ENCODE measurements at places on chromosomes 6 and 20.

DNA sequence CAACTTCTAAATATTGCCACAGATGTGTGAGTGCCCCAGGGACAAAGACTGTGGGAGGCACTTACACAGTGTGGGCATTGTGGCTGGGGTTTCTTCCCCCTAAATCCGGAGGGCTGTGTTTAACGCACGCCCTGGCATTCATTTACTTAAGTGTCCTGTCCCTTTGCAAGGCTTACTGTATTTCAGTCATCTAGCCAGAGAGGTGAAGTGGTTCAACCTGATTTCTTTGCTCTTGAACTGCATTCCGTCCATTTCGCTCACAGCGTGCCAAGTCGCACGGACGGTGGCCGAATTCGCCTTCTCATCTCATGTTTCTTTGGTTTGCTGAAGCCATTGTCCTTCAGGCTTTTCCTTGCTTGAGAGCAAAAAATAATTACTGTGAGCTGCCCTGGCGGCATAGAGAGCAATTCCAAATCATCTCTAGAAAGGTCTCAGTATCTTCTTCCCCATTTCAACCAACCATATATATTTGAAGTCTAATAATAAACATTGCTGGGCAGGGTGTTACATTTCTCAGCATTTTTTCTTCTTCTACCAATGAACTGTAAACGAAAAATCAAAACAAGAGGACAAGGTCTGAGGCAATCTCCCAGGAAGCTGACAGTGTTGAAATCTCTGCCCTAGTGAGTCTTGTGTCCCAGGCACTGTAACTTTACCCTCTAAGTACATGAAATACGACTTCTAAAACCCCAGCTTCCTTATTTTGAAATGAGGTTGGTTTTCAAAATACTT lies 16.9 kb downstream of the SYTL3 start:
- DNase-seq = no peak

- no peak for DNase-seq
Measured at GRCh38 chr20:3551681-3552434, 81.0 kb downstream of the ATRN start.

DNA sequence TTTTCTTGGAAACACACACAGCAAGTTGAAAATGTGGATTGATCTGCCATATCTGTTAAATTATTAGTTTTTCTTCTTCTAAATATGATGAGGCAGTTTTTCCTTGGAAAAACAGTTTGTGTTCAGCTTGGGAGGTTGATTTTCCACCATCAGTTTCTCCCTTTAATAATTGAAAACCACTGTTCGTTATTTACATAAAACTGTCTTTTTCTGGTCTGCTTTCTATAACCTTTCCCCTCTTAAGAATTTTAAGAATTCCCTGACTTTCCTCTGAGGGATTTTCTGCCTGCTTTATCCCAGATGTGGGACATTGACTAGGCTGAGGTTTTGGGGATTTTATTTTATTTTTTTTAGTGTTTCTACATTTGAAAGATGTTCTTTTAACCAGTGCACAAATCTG lies 27.2 kb downstream of the DSE start:
- DNase-seq = no peak

DNA sequence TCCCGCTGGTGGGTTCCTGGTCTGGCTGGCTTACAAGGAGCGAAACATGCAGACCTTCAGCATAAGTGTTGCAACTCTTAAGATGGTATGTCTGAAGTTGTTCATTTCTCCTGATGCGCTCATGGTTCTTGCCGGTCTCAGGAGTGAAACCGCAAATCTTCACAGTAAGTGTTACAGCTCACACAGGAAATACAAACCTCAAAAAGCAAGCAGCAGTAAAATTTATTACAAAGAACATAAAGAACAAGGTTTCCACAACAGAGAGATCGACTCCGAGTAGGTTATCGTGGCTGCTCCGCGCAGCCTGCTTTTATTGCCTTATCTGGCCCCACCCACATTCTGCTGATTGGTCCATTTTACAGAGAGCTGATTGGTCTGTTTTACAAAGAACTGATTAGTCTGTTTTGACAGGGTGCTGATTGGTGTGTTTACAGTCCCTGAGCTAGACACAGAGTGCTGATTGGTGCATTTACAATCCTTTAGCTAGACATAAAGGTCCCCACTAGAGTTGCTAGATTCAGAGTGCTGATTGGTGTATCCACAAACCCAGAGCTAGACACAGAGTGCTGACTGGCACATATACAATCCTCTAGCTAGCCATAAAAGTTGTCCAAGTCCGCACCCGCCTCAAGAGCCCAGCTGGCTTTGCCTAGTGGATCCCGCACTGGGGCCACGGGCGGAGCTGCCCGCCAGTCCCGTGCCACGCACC lies 39.2 kb downstream of the TRIM27 start:
- peak; percentile 84 for DNase-seq

DNA sequence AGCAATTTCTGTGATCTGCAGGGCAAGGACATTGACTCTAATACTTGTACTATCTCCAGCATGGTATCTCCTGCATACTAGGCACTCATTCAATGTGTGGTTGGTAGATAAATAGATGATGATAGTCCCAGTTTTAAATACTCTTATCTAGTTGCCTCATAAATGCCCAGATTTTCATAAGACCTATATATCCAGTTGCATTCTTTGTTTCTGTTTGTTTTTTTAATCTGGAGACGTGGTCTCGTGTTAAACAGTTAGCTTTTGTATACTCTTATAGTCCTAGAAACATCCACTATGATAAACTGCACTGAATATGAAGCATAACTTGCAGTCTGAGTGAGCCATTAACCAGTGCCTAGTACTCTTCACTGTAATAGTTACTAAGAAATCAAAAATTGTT lies 35.5 kb upstream of the SUMO4 start:
- DNase-seq = no peak

DNA sequence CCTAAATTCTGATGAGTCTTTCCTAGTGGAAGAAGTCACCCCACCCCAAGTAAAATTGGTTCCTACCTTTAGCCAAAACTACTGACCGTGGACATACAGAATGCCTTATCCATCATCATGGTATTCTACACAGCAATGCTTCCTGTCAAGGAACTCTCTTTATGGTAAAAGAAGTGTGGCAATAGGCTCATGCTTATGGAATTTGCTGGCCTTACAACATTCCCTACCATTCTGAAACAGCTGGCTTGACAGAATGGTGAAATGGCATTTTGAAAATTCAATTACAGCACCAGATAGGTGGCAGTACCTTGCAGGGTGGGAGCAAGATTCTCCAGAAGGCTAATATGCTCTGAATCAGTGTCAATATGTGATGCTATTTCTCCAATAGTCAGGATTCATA lies 41.8 kb upstream of the BACH2 start:
- DNase-seq = no peak

DNA sequence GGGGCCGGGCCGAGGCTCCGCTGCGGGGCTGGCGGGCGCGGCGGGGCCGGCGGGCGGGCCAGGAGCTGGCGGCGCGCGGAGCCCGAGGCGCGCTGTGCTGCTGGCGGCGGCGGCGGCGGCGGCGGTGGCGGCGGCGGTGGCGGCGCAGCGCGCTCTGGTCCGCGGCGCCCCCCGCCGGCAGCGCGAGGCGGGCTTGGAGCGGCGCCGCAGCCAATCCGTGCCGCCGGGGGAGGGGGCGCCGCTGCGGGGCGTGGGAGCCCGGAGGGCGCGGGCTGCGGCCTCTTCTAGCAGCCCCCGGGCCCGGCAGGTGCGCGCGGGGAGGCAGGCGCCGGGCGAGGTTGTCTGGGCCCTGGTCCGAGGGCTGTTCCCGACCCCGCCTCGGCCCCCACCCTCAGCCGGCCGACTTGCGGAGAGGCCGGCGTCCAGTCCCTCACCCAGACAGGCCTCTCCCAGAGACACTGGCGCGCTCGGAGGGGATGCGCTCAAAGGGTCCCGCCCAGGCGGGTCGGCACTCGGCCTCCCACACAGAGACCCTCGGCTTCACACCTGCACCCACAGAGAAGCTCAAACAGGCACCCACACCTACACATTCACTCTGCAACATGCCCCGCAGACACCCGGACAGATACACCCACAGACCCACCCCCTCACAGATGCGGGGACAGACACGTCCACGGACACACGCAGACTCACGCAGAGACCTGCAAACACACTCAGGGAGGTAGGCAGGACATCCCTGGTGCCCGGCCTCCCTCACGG lies at the start of gene RIMS4:
Gene RIMS4 (minus strand): TSS at position 156 of the 759 bp plus-strand sequence. CDS start 275 bp downstream, outside the sequence.
- DNase-seq = no peak

- DNase-seq = no peak
Measured at GRCh38 chr20:2460752-2461424, 9.7 kb downstream of the SNRPB start.

DNA sequence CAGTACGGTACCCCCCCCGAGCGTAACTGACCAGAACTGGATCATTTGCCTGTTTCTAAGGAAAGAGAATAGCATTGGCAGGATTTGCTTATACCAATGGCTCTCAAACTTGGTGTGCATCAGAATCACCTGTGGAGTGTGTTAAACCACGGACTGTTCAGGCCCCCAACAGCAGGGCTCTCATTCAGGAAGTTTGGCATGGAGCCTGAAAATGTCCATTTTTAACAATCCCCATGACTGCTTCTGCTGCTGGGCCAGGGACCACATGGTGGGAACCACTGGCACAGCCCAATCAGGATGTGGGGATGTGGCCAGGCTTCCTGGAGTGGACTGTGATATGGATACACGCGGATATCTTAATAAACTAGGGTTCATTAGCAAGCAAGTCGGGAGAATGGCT lies 53.9 kb downstream of the GTF2H5 start:
- no peak for DNase-seq

GRCh38 chr6:47379328-47379727 lies 69.6 kb upstream of the TNFRSF21 start:
- no peak for DNase-seq

GRCh38 chr6:130666786-130667185 lies 160.4 kb upstream of the SMLR1 start:
- no peak for DNase-seq

GRCh38 chr20:19756761-19757486 lies 1.1 kb upstream of the RIN2 start:
- DNase-seq = no peak

Measured in CD4-positive, alpha-beta T cell treated with Interleukin-6 for 4 hours (primary cell).